Stimulated activated CD8-positive, alpha-beta memory T cell treated with anti-CD3 and anti-CD28 coated beads, Interleukin-15, amount 100 ng/mL, for 24 hours (primary cell): ENCODE measurements at places on chromosomes 4 and X.

DNA sequence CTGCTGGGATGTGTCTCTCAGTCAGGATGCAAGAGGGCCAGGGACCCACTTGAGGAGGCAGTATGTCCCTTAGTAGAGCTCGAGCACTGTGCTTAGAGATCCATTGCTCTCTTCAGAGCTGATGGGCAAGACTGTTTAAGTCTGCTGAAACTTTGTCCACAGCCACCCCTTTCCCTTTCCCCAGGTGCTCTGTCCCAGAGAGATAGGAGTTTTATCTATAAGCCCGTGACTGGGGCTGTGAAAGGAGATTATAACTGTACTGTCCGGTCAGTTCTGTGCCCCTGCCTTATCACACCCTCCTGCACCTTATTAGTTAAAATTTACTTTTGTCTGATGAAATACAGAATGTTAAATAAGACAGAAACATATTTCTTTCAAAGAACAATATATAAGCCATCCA is 378.4 kb downstream of the PABPC4L start:
- no peak for DNase-seq

- DNase-seq = no peak
Measured at GRCh38 chr4:30208731-30209435, 511.3 kb upstream of the PCDH7 start.

GRCh38 chr4:3208826-3209225 is 40.1 kb upstream of the MSANTD1 start:
- no peak for DNase-seq

DNA sequence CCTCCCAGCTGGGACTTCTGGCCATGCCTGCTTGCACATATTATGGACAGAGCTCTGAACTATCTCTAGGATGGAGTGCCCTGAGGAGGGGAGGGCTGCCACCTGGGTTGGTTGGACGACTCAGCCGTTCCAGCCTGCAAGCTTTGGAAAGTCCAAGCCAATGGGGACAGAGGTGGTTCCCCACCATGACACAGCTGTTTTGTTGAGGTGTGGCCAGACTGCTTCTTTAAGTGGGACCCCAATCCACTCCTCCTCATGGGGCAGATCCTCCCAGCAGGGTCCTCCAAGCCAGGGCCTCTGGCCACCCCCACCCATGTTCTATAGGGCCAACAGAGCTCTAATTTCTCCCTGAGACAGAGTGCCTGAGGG is 22.7 kb downstream of the F8A3 start:
- DNase-seq = no peak

- no peak for DNase-seq
Measured at GRCh38 chr4:123034023-123034422, 111.6 kb upstream of the NUDT6 start.

GRCh38 chr4:102734591-102735385 is 26.0 kb downstream of the MANBA start:
- DNase-seq = no peak

DNA sequence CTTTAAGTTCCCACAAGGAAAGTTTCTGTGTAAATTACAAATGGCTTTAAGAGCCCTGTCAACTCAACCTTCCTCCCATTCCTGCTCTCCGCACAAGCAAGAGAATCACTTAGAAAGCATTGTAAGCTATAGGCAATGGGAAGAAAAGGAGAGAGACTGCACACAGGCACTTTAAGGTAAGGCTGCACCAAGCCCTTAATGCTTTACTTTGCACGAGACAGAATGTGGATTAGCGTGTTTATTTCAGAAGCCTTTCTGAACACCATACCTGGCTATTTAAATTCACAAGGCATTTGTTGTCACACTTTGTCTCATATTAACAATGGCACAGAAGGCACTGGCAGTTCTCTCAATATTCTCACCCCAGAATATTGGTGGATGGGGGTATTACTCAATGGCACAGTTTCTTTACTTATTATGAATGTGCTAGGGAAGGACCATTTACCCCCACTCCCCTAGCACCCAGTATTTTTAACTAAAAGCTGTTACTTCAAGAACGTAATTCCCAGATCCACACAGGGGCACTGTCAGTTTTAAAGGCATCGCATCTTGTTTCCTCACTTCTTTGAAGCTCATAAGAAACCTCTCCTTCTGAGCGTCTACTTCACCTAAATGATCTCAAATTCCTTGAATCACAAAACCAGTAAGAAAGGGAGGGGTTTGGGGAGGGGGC is 150.0 kb downstream of the MAML3 start:
- DNase-seq = no peak

DNA sequence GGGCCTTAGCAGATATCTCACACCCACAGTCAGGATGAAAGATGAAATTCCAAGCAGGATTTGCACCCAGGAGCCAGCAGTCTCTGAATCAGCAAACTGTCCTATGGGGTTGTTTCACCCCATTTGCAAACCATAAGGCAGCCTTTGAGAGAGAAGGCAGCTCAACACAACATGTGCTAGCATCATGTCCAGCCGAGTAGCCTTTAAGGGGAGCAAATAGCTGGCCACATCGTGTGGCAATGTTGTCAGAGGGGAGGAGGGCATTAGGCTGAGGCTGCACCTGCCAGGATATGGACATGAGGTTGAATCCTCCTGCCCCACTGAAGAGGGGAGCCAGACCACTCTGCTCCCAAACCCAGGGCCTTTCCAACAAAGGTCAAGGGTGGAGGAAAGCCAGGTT is 20.6 kb upstream of the PJA1 start:
- DNase-seq = no peak

DNA sequence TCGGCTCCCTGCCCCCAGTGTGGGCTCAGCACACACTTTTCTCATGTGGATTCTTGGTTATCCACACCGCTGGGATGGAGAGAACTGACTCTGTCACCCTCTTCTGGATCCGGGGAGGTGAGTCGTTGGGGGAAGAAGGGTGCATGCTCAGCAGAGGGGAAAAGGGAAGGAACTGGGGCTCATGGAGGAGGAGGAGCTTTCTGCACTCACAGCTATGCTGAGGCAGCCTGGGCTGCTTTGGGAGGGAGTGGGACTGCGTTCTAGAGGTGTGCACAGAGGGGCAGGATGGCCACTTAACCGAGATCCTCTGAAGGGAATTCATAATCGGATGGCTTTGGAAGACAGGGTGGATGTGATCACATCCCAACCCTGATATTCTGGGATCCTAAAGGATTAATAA is 51.6 kb downstream of the RTL5 start:
- DNase-seq = no peak

- no peak for DNase-seq
Measured at GRCh38 chr4:97938141-97938540, 205.1 kb downstream of the STPG2 start.

DNA sequence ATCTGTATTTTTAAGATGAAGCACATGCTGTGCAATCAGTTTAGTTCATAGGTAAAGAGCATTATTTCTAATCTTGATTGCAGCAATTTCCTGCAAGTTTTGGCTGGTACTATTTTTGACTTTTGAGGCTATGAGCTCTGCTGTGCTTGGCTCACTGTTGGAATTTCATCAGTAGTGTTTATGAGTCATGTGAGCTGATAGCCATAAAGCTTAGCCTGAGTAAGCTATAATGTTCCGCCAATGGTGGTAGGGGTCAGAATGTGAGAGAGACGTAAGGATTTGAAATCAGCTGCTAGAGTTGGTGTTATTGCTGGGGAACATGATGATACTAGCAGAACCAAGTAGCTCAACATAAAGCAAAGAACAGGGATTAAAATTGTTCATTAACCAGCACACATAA is 590.9 kb upstream of the GNPDA2 start:
- no peak for DNase-seq

- no peak for DNase-seq
Measured at GRCh38 chr4:153538487-153539357, 72.6 kb downstream of the TMEM131L start.

DNA sequence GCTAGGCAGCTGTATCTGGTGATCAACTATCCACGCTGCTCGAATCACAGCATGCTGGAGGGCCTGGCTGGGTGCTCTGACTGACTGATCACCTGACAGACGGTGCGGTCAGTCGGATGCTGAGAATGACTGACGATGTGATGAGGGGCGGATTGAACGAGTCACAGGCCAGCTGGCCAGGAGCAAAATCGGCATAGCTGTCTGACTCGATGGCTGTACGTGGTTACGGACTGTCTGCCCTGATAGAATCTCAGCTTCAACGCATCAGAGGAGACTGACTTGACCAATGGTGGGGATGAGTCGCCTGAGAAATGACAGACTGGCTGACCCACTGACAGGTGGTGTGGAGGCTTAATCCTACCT is 1.0 kb upstream of the SUV39H1 start:
- DNase-seq = no peak

DNA sequence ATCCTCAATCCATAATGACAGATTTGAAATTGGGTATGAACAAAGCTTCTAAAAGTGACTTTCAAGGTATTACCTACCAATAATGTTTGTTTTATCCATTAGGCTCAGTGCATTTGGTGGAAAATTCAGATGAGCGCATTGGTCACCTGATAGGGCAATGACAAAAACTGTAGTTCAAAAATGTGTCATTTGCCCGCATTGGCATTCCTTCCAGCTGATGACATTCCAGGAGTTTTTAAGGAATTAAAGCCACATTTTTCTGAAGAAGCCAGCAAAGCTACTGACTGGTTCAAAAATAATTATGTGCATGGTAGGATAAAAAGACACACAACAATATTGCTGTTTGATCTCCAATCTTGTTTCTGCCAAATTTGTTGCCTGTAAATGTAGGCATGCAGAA is 473.4 kb upstream of the CPEB2 start:
- DNase-seq = no peak

- no peak for DNase-seq
Measured at GRCh38 chrX:22739276-22739675, 260.5 kb upstream of the DDX53 start.

DNA sequence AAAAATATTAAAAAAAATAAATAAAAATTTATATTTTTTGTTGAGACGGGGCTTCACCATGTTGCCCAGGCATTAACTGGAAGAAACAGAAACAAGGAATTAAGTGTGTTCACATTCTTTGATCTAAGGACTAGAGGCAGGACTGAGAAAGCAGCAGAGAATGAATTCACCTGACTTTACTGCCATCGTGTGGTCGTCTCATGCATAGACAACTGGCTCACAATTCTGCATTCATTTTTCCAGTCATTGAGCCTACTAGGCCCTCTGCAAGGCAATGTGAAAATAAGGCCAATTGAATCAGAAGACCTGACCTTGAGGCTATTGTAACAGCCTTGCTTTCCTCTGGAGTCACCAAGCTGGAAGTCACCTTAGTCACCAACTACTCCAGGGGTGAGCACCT is 37.4 kb downstream of the LHFPL1 start:
- DNase-seq = no peak

GRCh38 chr4:53713296-53713695 is 122.0 kb upstream of the LNX1 start:
- no peak for DNase-seq

DNA sequence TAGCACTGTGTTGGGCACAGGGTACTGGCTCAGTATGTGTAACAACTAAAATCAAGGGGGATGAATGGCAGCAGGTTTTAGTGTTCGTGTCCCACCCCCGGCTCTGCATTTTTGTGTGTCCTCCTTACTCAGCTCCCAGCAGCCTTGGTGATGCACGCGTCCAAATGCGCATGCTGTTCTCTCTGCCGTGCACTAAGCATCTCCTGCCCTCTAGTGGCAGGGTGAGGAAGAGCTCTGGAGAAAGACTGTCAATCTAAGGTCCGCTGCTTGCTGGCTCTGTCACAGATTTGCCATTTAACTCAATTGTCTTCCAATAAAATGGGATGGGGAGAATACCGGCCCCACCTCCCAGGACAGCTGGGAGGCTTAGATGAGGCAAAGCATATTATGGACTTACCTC is 61.4 kb downstream of the WFS1 start:
- no peak for DNase-seq

DNA sequence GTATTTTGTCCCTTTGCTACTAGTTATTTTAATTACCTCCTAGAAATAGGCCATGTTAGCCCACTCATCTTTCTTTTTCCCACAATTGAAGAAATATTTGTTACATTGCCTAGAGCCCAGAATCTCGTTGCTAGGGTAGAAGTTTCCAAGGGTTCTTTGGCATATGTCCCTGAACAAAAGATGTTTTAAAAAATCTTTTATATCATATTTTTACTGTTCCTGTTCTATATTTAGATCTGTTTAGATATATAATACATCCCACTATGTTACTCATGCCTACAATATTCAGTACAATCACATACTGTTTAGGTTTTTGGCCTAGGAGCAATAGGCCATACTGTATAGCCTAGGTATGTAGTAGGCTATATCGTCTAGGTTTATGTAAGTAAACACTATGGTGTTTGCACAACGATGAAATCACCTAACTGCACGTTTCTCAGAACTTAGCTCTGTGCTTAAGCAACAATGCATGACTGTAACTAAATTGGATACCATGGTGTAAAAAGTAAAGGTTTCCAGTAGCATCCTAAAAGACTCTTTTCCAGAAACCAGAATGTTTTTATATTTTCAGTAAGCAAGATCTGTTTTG is 236.0 kb upstream of the SLIT2 start:
- DNase-seq = no peak

DNA sequence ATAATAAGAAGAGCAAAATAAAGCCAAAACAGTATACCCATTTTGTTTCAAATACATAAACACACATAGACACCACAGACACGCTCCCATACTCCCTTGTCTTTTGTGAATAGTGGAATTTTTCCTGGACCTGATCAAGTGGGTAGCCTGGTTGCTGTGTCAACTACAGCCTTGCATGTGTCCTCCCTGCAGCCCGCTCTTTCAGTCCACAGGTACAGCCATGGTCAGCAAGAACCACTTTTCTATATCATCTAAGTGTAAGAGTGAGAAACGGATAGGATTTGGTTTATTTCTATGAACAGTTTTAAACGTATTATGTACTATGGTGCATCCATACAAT is 9.8 kb downstream of the PWWP3B start:
- no peak for DNase-seq

GRCh38 chr4:119626943-119627266 is 1.7 kb downstream of the PDE5A start:
- DNase-seq = no peak

- no peak for DNase-seq
Measured at GRCh38 chr4:5992171-5992827, 25.9 kb downstream of the C4orf50 start.

GRCh38 chr4:123452616-123453015 is 56.0 kb downstream of the SPRY1 start:
- no peak for DNase-seq
